Left lung (tissue), 14 donors: ENCODE measurements at places on chromosomes 12 and 14. TPM values are rescaled to one million over a fixed set of nuclear protein-coding genes. Genes with fewer than 3 reads are reported as not detected.

GRCh38 chr14:72709916-72710611, 183.8 kb downstream of the DPF3 start:
- H3K27ac ChIP-seq, result no peak overlapping the region
- no peaks in the 10 kb centered on the region for H3K36me3 ChIP-seq
- DNase-seq, result no peak
- no peaks in the 10 kb centered on the region for H3K27me3 ChIP-seq
- no peaks in the 10 kb centered on the region for H3K4me1 ChIP-seq

GRCh38 chr12:113329022-113329790, 5.7 kb downstream of the SLC8B1 start:
- no peaks in the 10 kb centered on the region for H3K27me3 ChIP-seq
- H3K4me1 ChIP-seq, result peaks cover 45% of the 10 kb centered on the region
- H3K27ac ChIP-seq, result no peak overlapping the region
- H3K36me3 ChIP-seq, result no peaks in the 10 kb centered on the region
- H3K4me3 ChIP-seq, result no peak overlapping the region
- DNase-seq, result no peak

GRCh38 chr14:29458547-29458946, 469.1 kb downstream of the PRKD1 start:
- DNase-seq, result no peak
- H3K36me3 ChIP-seq, result no peaks in the 10 kb centered on the region
- H3K27me3 ChIP-seq, result no peaks in the 10 kb centered on the region
- H3K4me1 ChIP-seq, result no peaks in the 10 kb centered on the region
- no peak overlapping the region for H3K4me3 ChIP-seq

GRCh38 chr14:64721391-64721791, 17.2 kb downstream of the PLEKHG3 start:
- no peak for DNase-seq
- H3K36me3 ChIP-seq, result no peaks in the 10 kb centered on the region
- no peak overlapping the region for H3K4me3 ChIP-seq
- no peaks in the 10 kb centered on the region for H3K27me3 ChIP-seq

GRCh38 chr12:131346555-131347344, 364.1 kb upstream of the SFSWAP start:
- H3K27ac ChIP-seq, result no peak overlapping the region
- H3K4me3 ChIP-seq, result no peak overlapping the region
- DNase-seq, result no peak
- peaks cover 52% of the 10 kb centered on the region for H3K27me3 ChIP-seq
- no peaks in the 10 kb centered on the region for H3K4me1 ChIP-seq

- H3K27me3 ChIP-seq, result no peaks in the 10 kb centered on the region
- H3K4me3 ChIP-seq, result no peak overlapping the region
- H3K4me1 ChIP-seq, result no peaks in the 10 kb centered on the region
- no peak for DNase-seq
- peaks cover 59% of the 10 kb centered on the region for H3K36me3 ChIP-seq
Observed at GRCh38 chr12:26971963-26972362, 33.7 kb downstream of the FGFR1OP2 start.

DNA sequence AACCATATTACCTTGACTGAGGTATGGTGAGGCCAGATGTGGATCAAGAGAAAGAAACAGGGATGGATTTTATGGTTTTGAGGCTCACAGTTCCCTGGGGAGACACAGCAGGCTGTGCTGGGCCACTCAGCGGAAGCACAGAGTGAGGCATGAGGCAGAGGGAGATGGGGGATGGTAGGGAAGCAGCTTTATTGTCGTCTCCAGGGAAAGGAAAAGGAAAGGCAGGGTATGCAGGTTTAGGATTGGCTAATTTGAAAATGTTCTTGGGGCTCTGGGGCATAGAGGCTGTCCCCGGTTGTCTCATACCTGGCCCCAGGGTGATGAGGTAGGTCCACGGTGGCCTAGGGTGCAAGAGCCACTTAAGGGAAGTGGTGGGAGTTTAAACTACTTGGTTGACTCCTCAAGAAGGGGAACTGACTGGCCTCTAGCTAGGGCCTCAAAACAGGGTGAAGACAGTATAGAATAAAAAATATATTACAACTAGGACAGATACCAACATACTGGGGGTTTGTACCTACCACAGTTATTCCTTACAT, 322.8 kb downstream of the RGS6 start:
- H3K36me3 ChIP-seq, result no peaks in the 10 kb centered on the region
- no peak for DNase-seq
- H3K4me1 ChIP-seq, result no peaks in the 10 kb centered on the region
- H3K4me3 ChIP-seq, result no peak overlapping the region
- no peaks in the 10 kb centered on the region for H3K27me3 ChIP-seq

DNA sequence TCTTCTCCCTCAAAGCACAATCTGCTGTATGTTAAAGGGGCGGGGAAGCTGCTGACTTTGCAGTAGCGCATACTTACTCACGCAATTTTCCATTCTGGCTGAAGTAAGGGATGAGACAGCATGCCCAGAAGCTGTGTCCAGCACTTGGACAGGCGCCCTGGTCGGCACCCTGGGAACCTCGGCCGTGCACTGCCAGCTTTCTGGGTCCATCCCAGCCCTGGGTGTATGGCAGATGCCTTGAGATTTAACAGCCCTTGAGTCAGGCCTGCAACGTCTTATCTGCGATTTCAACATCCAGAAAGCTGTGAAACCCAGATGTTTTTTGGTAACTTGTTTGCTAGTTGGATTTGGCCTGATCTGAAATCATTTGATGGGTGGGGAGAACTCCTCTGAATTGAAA, 16.1 kb downstream of the EML1 start:
- no peaks in the 10 kb centered on the region for H3K36me3 ChIP-seq
- H3K27ac ChIP-seq, result no peak overlapping the region
- no peaks in the 10 kb centered on the region for H3K27me3 ChIP-seq

The NGB gene
- not detected for polyA plus RNA-seq

The GALNT8 gene
- 1.4 TPM for polyA plus RNA-seq
